ENCODE measurements at places on chromosomes 13 and 19.

GRCh38 chr19:16861834-16862233 is 27.0 kb upstream of the F2RL3 start:
- DNase-seq, result no peak

DNA sequence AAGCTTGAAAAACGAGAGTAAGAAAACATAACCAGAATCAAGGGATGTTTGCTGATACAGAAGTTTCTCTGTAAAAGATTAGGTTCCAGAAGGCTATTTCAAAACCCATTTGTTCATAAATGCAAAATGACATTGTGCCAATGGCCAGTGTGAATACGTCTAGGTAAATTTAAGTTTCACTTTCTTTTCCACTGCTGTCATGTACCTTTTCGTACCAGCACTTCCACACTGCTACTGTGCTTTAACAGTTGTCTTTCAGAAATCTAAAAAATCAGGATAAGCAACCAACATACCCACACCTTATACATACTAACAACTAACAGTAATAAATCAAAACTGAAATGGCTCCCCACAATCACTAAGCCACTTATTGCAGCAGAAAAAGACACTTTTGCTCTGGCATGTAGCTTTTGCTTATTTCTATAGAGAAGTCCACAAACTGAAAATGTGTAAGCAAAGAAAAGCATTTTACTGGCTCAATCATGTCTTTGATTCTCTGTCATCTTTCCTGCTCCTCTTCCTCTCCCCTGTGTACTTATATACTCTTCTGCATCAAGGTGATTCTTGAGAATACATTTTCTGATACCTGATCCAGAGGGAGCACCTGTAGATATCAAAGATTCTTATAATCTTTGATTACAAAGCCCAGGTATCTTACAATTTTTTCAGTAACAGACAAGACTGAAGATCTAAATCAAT is 34.3 kb downstream of the ELF1 start:
- DNase-seq, result no peak

DNA sequence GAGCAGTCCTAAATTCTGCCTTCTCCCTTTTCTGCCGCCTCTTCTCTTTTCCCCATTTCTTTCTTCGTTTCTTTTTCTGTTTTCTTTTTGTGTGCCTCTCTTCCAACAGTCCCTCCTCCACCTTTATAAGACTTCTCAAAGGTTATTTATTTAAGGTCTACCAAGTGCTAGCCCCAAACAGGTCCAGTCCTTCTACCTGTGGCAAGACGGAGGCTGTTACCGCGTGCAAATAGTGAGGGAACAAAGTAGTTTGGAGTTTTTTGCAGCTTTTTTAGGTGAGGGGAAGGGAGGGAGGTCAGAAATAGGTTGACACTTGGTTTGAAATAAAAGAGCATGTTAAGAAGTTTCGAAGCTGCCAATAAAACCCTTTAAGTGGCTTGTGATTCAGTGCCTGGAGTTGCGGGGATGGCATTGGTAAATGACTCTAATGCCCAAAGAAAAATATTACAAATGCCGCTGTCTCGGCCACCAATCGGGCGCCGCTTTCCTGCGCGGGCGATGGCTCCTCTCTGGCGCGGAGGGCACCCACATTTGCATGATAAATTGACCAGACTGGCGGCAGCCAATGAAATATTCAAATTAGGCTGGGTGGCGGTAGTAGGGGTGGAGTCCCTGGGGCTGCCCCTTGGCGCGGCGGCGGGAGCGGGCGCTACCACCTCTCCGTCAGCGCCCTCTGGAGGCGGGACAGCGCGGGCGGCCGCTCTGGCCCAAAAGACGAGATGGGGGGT is 7.5 kb upstream of the TSHZ3 start:
- no peak for DNase-seq

DNA sequence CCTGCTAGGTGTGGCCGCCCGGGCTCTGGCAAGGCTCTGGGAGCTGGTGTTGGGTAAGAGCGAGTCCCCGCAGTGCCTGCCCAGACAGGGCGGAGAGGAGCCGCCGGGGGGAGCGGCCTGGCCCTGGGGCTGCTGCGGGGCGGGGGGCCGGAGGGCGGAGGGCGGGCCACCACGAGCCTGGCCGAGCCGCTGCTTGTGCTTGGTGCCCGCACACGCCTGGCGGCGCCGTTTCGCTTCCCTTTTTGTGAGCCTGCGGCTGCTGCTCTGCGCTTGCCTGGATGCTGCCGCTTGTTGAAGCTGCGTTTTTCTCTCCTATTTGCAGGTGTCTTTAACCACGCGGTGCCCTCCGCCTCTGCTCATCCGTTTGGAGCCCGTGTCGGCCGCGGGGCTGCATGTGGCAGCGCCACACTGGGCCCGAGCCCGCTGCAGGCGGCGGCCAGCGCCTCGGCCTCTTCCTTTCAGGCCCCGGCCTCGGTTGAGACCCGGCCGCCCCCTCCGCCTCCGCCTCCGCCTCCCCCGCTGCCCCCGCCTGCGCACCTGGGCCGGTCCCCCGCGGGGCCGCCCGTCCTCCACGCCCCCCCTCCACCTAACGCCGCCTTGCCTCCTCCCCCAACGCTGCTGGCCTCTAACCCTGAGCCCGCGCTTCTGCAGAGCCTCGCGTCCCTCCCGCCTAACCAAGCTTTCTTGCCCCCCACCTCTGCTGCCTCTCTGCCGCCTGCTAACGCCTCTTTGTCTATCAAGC is 8.5 kb downstream of the PLEKHJ1 start:
- no peak for DNase-seq

DNA sequence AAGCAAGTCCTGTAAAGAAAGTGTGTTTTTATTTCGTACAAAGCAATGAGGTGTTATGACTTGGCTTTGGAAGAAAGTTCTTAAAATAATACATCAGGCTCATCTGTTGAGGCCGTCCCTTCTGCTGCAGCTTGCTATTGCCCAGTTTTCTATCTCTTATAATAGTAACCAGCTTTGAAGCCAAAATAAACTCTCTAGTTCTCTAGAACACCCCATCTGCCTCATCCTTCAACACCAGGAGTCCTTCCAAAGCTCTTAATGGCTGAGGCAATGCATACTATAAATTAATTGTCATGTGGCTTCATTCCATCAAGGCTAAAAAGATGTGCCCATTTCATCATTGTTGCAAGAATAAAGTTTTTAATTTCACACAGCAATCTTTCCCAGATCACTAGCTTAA is 49.4 kb upstream of the IPO5 start:
- DNase-seq, result no peak

GRCh38 chr13:111027458-111028439 is 87.4 kb upstream of the ARHGEF7 start:
- DNase-seq, result no peak

- no peak for DNase-seq
Observed at GRCh38 chr19:43581467-43581866, 5.9 kb downstream of the PINLYP start.

GRCh38 chr19:31355665-31356289 is 6.5 kb upstream of the TSHZ3 start:
- no peak for DNase-seq

GRCh38 chr19:10624585-10624984 is 768 bp upstream of the SLC44A2 start:
- no peak for DNase-seq

- DNase-seq, result no peak
Observed at GRCh38 chr13:68850160-68850559, 1257.5 kb upstream of the ATXN8OS start.

DNA sequence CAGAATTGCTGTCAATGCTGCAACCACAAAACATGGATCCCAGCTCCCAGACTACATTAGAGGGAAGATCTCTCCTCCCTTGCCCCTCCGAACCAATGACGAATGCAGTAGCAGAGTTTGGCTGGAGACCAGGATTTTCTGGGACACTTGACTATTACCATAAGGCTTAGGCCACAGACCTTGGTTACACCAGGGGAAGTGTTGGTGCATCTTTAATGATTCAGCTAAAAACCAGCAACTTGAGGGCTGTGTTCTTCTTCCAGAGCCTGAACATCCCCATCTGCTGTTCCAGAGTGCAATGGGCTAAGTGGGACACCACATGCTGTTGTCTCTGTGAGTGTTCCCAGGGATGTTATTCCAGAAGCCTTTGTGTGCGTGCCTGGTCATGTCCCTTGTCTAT is 528.2 kb downstream of the LMO7 start:
- DNase-seq, result no peak

DNA sequence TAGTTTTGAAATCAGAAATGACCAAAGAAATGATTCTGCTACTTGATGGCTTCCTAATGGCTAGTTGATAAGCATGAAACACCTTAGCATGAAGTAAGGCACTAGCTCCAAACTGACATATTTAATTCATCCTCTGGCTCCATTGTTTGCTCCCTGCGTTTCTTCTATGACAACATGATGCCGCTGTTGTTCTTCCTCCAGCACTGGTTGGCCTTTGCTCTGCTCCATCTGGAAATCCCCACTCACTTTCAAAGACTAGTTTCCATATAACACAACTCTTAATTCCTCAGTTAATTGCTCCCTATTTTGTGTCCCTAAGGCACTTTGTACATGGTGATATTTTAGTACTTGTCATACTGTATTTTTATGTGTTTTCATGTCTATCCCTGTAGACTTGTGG is 151.6 kb downstream of the GPC6 start:
- DNase-seq, result no peak

All from cortex of kidney (tissue), 1 donor.